Fibroblast of villous mesenchyme (primary cell): ENCODE measurements at places on chromosomes 2 and 18. TPM values are rescaled to one million over a fixed set of nuclear protein-coding genes. Genes with fewer than 3 reads are reported as not detected.

GRCh38 chr2:20925265-20925889 is 102.5 kb upstream of the LDAH start:
- peak; percentile 10 for DNase-seq

Gene IL1RN
- not detected in 2 replicates for total RNA-seq

GRCh38 chr2:21220930-21221329 is 97.2 kb downstream of the TDRD15 start:
- no peak for DNase-seq

Gene TLX2
- total RNA-seq: not detected in 2 replicates

DNA sequence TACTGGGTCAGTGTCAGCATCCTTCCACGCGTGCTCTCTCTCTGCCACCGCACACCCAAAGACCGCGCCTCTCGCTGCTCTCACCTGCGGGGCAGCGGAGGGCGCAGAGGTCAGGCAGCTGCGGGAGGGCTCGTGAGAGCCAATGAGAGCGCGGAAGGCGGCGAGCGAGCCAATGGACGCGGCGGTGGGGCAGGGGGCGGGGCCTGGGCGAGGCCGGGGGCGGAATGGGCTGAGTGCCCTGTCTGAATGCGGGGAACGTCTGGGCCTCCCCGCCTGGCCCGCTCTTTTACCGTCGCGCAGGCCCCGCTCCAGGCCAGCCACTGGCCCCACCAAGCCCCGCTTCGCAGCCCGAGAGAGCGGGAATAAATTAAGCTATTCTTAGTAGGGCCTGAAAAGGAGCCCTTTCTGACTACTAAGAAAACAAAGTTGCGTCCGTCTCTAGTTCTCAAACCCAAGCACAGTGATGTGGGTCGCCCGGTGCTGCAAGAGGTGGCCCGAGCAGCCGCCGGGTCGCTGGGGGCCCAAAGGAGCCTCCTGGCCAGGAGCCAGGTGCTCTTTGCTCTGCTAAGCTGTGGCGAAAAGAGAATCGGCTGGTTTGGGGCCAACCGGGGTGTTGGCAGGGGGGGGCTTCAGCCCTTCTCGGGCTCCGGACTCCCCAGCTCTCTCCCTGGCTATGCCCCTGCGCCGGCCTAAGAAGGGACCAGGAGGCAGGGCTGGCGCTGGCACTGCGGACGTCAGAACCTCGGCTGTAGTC is 81.1 kb upstream of the GLI2 start:
- DNase-seq: no peak

DNA sequence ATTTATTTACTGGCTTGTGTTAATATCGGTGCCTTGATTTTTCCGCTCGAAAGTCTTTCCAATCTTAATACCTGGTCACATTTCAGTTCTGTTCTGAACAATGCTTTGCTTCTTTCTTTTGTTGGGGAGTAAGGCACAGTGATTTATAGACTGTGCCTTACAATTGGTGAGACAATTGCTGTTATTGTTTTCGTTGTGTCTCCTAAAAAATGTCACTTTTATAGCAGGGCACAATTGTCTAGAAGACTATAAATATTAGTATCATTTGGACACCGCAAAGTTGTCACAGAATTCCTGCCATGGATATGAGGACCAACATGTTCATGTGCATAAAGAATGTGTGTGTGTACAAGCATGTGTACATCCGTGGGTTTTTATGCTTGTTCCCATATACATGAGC is 231.9 kb downstream of the INSIG2 start:
- DNase-seq: no peak

Gene CLEC4F
- total RNA-seq: not detected in 2 replicates

Gene NR4A2
- total RNA-seq: 0.32 TPM in 1 of 2 replicates, not detected in the other

GRCh38 chr18:14098428-14098827 is 33.8 kb downstream of the ZNF519 start:
- no peak for DNase-seq

Gene DNER
- total RNA-seq: 0.32 and 0.86 TPM in 2 replicates

DNA sequence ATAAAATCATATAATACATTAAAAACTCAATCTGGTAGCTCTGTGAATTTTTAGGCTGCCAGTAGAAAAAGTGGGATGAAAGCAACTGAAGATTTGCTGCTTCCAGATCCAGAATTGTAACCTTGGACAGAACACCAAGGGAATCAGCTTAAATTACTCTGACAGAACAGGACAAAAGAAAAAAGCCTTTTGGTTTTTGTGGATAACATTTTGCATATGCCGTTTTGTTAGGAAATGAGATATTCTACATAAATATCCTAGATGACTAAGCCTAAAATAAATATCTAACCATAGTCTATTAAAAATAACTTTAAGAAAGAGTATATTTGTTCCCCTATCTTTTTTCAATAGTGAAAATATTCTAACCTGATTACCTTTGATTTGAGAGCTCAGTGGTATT is 148.7 kb upstream of the DOCK10 start:
- no peak for DNase-seq

GRCh38 chr2:113092864-113093612 is 25.3 kb downstream of the IL1F10 start:
- DNase-seq: no peak

- DNase-seq: no peak
Measured at GRCh38 chr2:159029936-159030335, 61.5 kb downstream of the TANC1 start.

DNA sequence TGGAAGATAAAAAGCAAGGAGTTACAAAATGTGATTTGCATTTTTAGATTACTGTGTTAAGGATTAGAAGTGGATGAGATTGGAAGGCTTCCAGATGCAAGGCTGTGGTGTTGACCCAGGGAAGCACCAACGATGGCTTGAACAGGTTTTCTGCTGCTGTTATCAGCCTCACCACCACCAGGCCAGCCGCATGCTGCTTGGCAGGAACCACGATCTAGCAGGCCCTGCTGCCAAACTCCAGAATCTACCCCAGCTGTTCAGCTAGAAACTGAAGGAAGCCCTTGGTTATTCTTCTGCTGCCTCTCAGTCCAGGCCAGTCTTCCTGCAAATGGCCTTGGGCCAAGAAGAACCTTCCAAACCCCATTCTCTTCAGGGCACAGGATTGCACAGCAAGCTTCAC is 133.9 kb downstream of the MTCL1 start:
- peak; percentile 52 for DNase-seq

DNA sequence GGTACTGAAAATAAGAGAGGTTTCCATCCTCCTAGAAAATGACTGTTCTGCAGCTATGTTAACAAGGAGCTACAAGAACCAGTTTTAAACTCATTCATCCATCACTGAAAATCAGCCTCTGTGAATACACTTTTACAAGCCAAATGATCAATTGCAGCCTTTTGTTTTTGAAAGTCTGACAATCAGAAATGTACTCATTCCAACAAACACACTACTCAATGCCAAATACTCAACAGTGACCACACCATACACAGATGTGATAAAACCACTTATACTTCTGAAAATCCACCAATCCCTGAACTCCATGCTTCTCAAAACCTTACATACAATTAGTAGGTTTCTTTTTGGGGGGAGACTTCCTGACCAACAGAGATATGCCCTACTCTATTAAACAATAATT is 663.9 kb upstream of the CHAC2 start:
- DNase-seq: no peak

- DNase-seq: no peak
Measured at GRCh38 chr2:86344404-86344803, 7.0 kb upstream of the REEP1 start.

DNA sequence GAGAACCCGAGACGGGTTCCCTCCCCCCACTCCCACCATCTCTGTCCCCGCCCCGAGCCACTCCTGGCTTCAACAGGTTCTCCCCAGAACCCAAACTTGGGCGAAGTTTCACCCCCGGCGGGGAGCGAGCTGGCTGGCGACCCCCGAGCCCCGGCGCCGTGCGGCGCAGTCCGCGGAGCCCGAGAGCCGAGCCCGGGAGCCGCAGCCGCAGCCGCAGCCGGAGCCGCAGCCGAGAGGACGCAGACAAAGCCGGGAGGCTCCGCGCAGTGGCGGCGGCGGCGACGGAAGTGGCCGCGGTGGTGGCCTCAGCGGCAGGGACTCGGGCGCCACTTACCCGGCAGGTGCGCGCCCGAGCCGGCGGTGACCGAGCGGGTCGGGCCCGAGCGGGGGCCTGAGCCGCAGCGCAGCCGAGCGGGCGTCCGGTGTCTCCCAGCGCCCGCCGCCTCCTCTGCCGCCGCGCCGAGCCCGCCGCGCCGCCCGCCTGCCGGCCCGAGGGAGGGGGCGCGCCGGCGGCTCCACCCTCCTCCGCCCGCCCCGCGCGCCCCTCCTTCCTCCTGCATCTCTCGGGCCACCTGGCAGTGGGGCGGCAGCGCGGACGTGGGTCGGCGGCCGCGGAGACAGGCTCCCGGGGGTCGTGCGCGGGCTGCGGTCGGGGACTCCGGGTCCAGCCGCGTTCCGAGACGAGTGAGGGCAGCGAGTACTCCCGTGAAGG is at the start of gene ECEL1:
TSS of gene ECEL1 (minus strand) at position 450 of the 712 bp plus-strand sequence. CDS start 1,181 bp downstream, outside the sequence.
- DNase-seq: no peak

Gene IL1F10
- not detected in 2 replicates for total RNA-seq

Gene CCNYL1
- 7.7 and 10.4 TPM in 2 replicates for total RNA-seq

- DNase-seq: peak; percentile 76
Measured at GRCh38 chr2:20576598-20577115, 74.2 kb downstream of the HS1BP3 start.

- no peak for DNase-seq
Measured at GRCh38 chr2:110858135-110858725, 125.9 kb downstream of the ACOXL start.

GRCh38 chr2:234026693-234027254 is 23.7 kb upstream of the SPP2 start:
- DNase-seq: no peak

DNA sequence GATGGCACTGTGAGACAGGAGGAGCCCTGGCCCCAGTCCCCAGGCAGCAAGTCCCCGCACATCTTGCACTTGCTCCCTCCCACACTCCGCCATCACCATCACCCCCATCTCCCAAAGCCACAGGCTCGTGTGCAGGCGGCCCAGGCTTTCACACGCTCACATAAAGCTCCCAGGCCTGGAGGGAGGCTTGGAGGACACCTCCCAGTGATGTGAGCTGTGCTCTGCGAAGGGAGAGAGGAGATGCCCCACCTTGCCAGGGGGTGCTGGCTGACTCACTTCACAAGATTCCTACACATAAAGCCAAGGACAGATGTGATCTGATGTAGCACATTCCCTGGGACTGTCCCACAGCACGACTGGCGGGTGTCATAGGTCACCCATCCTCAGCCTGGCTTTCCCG is 28.9 kb downstream of the CELF4 start:
- DNase-seq: no peak

GRCh38 chr2:1662606-1663180 is 81.6 kb downstream of the PXDN start:
- no peak for DNase-seq

DNA sequence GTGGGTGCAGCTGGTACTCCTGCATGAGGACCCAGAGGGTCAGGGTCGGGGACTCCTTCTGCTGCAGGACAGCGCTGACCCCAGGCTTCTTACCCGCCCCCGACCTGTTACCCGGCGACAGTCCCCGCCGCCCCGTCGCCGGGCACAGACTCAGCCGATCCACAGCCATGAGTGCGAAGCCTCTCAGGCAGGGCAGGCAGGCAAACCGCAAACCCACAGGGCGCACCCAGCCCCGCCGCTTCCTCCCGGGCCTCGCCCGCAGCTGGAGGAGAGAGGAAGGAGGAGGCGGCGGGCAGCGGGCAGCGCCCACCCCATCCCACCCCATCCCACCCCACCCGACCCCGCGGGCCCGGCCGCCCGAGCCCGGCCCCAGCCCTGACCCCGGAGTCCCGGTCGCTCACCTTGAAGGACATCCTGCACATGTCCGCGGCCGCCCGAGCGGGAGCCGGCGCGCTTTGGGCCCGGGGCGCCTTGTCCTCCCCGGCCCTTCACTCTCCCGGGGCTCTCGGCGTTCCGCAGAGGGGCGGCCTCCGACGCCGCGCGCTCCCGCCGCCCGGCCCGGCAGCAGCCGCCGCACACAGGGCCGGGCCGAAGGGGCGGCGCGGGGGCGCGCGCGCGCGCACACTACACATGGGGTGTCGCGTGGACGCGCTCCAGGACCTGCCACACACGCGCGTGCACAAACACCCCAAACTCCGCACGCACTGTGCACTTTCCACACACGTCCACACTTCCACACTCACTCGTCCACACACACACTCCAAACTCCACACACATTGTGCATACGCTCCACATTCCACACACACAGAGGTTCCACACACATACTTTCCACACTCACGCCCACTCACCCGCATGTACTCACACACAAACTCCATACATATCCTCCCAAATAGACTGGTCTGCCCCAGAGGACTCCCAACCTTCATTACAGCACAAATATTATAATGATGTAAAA is at the start of gene ANKRD29:
TSS of gene ANKRD29 (minus strand) at position 603 of the 955 bp plus-strand sequence. CDS start at position 422, 181 bp downstream.
- no peak for DNase-seq

GRCh38 chr2:220120041-220120440 is 492.6 kb downstream of the SLC4A3 start:
- no peak for DNase-seq

DNA sequence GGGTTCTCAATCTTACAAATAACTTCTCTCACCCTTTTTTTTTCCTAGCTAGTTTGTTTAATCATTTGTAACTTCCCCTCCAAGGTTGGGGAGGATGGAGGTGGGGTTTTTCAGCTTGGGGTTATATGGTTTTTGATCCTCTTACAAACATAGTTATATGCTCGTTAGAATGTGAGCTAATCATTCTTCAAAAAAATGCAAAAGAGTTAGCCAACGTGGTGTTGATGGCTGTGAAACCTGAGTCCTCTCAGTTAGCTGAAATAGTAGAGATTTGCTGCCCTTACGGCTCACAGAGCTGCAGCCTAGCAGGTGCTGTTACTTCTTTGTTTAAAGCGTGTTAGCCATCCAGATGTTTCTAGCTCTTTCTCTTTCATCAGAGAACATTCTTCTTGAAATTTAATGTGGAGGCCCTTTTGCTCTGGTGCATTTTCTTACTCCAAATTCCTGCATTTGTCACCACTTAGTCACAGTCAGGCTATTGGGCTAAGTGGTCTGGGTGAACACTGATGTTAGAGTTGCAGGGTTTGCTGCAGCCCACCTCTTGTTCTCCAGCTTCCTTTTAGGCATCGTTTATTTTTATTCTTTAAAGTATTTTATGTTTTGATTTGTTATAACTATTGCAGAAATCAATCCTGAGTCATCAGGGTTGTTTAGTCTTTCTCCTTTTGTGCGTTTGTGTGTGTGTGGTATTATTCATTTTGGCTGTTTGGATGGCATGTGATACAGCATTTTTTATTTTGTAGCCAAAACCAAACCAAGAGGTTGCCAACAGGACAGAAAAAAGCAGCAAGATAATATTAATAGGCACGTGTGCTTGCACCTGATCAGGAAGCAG is 41.1 kb downstream of the LIMS1 start:
- peak; percentile 82 for DNase-seq
